ENCODE measurements at places on chromosomes 3 and 15. TPM values are rescaled to one million over a fixed set of nuclear protein-coding genes. Genes with fewer than 3 reads are reported as not detected.

The SNX1 gene
- total RNA-seq = 102 TPM

The TMEM212 gene
- not detected for total RNA-seq

DNA sequence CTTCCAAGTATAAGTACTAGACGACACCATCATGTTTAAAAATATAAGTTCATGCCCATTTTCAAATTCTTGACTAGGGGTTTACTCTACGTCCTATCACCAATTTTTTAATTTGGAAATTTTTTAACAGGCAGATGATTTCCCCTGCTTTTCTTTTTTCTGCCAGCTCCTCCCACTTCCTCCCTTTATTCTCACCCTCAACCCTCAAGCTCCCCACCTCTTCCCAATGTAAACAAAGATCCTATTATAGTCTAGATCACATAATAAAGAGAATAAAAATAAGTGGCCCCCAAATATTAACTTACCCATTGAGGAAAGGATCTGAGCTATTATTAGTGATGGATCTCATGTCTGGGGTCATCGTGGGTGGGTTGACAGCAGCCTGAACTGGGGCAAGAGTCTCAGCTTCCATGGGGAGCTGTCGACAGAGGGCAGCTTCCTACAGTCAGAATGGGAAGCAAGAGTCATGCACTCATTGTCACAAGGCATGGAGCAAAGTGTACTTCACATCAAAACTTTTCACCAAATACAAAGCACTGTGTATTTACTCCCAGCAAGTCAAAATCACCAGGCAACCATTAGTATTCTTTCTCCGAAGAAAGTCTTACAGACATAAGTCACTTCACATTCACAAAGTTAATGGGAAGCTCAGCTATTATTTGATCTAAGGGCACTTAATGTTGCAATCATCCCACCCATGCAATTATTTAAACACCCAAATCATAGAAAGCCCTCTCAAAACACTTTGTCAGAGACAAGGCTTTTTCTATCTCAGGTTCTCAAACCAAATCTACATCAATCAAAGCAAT lies 53.2 kb downstream of the TM4SF4 start:
- DNase-seq = no peak

The PSTPIP1 gene
- 54.6 TPM for total RNA-seq

- no peak for DNase-seq
Observed at GRCh38 chr3:148101061-148101460, 596.6 kb upstream of the AGTR1 start.

The RTP1 gene
- not detected for total RNA-seq

The ROBO1 gene
- 24.3 TPM for total RNA-seq

The SERPINI1 gene
- total RNA-seq = 6.1 TPM

The ESYT3 gene
- total RNA-seq = 6.9 TPM

DNA sequence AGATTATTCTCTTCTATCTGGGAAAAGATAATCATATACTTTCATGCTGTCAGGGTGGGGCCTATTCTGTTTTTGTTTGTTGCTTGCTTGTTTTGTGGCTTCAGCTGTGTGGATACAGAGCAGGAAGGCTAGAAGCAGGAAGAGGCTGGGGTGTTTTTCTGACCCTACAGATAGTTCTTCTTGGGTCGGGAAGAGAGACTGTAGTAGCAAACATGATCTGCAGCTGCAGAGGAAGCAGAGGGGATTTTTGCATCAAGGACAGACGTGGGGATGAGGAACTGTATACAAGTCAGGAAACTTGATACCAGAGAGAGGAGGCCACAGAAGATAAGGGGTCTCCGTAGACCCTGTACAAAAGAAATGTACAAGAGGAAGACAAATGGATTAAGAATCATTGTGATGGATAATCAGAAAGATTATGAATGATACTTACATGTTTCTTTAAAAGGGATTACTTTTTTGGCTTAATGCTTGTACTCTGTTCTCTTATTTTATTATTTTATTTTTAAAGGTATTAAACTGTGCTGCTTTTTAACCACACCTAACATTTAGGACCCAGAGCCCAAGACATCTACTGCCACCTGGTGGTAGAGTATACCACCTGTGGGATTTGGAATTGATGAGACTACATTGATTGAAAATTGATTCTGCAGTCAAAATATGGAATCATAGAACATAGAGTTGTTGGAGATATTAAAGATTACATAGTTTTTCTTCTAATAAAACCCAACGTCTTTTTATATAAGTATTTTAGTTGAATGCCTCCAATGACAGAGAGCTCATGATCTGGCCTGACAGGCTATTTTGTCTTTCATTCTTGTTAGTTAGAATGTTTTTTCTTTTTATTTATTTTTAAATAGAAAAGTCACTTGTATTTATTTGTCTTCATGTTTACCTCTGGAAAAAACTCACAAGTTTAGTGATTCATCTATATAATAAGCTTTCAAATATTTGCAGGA lies 87.3 kb upstream of the ROPN1 start:
- DNase-seq = no peak

DNA sequence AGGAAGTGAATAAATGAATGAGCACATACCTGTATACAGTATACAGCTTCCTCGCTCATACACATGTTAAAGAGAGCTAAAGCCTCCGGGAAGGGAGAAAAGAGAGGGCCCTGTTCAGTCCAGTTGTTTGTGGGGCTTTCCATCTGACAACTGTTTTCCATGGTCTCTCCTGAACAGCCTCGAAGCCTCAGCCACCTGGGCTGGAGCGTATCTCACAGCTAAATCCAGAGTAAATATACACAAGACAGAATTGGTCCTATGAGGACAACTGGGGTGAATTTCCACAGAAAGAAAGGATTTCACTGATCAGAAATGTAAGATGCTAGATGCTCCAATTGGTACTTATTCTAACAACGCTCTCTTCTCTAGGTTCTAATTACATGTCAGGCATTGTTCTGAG lies 103.5 kb downstream of the LIPC start:
- DNase-seq = no peak

DNA sequence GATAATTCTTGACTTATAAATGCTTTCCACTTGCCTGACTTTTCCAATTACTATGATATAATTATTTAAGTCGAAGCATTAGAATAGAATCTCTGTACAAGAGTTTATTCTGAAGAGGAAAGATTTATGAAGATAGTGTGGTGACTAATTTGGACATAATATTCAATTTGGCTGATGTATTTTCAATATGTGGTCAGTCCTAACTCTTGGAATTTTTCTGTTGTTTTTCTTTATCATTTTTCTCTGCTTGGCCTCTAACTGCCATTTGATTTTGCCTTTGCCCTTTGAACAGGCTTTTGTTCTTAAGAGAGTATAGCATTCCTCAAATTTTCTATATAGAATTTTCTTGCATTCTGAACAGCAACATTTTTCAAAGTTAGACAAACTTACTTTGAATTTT lies 2.6 kb upstream of the MDFIC2 start:
- no peak for DNase-seq

DNA sequence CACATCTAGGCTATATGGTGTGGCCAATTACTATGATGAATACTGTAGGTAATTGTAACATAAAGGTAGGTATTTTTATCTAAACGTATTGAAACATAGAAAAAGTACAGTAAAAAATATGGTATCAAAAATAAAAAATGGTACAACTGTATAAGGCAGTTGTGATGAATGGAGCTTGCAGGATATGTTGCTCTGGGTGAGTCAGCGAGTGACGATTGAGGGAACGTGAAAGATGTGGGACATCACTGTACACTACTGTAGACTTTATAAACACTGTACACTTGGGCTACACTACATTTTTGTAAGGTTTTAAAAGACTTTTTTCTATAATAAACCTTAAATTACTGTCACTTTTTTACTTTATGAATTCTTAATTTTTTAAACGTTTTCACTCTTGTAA lies 10.3 kb downstream of the CTNNB1 start:
- no peak for DNase-seq

DNA sequence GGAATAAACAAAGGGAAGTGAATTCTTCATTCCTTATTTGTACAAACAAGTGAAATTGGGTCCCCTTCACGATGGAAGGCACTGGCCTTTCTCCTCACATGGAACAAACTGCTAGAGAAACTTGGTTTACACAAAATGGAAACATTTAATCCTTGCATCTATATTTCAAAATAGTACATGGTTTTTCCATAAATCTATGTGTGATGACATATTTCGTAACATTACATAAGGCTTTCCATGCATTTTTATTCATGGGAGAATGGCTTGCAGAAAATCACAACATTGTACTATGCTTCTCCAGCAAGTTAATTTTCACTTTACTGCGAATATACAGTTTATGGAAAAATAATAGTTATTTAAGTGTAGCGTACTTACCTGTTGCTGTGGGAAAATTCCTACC lies 81.0 kb upstream of the CDIN1 start:
- DNase-seq = no peak

GRCh38 chr15:63722204-63722808 lies 111.4 kb downstream of the HERC1 start:
- no peak for DNase-seq

GRCh38 chr15:62588938-62589670 lies 424.0 kb upstream of the C2CD4B start:
- DNase-seq = no peak

DNA sequence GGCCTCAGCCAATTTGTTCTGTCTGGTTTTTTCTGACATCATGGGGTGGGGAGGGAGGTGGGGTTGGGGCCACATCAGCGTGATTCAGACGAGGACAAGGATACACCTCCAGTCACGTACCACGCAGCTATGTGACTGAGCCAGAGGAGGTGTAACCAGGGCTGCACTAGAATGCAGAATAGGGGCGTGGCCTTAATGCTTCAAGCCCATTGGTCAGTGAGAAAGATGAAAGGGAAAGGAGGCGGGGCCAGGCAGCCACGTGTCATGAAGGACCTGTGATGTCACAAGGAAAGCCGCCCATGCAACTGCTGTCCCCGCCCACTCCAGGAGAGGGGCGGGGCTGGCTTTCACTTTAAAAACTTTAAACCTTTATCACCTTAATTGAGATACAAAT lies at the start of gene GOLGA6L2:
Gene GOLGA6L2 (minus strand): TSS at position 137 of the 394 bp plus-strand sequence. CDS start 62 bp downstream, at position 75.
- no peak for DNase-seq

- no peak for DNase-seq
Observed at GRCh38 chr3:88149101-88149508, 654 bp upstream of the C3orf38 start.

GRCh38 chr15:38720893-38721567 lies 156.4 kb upstream of the RASGRP1 start:
- DNase-seq = no peak

DNA sequence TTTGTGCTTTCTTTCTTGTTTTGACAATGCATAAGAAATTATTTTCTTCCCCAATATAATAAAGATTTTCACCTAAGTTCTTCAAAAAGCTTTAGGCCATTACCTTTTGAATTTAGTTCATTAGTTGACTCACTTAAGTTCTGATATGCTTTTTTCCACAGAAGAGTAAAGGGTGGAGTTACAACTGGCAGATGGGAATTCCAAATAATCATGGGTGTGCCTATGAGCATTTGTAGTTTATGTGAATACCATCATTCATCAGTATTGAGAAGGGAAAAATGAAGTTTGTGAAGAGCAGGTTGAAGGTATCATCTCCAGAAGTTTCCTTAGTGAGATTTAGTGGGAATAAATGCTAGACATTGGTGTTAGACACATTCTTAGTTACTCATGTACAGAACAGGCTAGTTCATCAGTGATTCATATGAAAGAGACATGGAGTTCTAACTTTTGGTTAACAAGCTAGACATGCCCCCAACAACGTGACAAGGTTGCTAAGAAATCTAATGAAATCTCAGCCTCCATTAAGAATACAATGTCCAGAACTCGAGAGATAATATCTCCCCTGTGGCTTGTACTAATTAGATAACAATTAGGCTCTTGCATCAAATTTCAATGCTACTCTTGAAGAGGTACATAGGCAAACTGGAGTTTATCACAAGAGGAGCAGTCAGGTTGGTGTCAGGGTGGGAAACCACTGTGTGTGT lies 16.9 kb upstream of the ALCAM start:
- DNase-seq = no peak

DNA sequence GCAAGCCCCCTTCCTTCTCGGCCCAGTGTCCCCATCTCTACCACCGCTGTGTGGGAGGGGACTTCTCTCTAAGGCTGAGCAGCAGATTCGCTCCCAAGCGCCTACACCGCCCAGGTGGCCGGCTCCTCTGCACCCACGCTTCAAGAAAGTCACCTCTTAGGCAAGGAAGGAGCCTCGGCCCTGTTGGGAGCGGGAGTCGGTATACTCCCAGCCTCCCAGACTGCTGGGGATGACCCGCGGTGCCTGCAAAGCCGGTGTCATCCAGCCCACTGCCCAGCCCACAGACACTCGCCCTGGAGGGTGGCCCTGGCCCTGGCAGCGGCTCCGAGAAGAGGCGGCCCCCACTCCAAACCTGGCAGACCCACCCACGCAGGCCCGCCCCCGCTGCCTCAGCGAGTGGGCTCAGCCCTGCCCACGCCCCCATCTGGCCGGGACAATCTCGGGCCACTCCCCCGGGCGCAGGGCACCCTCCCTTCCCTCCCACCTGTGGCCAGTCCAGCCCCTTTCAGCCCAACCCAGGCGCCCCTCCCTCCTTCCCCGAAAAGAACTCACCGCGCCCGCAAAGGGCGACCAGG lies 396 bp downstream of the CHRNB4 start:
- no peak for DNase-seq

The NR1D2 gene
- total RNA-seq = 68.2 TPM

- DNase-seq = peak; percentile 68
Observed at GRCh38 chr3:119891944-119892721, 110.2 kb downstream of the NR1I2 start.

The CCR2 gene
- total RNA-seq = 4.8 TPM

DNA sequence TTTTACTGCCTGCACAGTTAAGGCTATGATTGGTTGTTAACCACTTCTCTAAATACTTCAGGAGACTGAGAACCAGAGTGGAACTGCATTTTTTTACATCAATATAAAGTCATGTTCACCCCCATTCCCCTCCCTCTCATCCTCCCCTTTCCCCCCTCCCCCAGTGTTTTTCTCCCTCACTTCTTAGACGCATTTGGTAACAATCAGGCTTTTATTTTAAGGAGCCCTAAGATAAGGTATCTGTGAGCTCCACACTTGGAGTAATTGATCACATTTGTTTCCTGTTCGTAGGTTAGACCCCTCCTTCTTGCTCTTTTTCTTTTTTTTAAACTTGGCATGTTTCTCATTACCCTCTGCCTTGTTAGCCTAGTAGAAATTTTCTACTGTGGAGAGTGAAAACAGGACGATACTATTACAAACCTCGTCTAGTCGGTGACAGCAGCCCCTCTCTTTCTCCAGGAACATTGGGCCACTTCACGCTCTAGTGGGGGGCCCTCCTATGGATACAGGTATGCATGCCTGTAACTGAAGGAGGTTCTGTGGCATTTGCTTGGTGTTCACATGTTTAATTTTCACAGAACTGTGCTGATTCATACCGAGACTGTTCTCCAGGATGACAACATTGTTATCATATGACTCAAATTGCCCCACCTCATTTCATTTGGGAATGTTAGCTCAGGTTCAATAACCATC lies 314.4 kb downstream of the MECOM start:
- DNase-seq = no peak

DNA sequence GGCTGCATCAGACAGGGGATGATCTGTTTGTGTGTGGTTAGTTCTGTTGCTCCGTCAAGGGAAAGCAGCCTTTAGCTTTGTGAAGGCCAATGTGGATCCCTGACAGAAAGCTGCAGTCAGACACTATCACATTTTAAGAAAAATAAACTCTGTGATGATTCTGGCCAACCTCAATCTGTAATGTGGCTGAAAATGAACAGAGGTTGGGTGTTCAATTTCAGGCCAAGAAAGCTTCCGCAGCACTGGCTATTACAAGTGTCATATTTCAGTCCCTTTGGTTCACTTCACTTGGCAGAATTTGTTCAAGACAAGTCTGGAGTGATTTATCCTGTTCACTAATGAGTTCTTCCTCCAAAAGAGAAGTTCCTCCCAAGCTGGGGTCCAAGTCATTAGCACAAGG lies 571.8 kb upstream of the IL12A start:
- no peak for DNase-seq

Measured in tibial nerve (tissue), 4 donors.